ENCODE measurements at places on chromosomes 7 and 10.

DNA sequence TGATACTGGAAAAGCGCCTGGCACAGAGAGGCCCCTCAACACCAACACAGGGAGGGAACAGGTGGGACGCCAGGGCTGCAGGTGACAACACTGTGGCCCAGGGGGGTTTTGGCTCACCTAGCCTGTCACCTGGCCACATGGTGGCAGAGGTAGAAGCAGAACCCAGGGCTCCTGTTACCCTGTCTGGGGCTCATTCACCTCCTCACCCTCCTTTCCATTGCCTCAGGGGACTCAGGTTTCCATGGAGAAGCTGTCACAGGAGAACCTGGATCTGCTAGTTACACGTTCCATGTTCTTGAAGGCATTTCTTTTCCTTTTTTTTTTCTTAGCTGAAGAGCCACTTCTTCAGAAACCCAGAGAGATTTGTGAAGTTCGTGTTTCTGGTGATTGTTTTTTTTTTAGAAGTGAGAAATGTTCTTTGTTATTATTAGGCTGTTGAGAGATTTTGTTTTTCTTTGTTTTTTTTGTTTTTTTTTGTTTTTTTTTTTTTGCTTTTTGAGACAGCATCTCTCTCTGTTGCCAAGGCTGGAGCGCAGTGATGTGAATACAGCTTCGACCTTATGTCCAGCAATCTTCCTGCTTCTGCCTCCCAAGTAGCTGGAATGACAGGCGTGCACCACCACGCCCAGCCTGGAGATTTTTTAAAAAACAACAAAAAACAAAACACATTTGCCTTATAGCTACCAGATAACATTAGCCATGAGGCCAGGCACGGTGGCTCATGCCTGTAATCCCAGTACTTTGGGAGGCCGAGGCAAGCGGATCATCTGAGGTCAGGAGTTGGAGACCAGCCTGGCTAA, 16.0 kb downstream of the DENND2A start:
- no peak for DNase-seq

DNA sequence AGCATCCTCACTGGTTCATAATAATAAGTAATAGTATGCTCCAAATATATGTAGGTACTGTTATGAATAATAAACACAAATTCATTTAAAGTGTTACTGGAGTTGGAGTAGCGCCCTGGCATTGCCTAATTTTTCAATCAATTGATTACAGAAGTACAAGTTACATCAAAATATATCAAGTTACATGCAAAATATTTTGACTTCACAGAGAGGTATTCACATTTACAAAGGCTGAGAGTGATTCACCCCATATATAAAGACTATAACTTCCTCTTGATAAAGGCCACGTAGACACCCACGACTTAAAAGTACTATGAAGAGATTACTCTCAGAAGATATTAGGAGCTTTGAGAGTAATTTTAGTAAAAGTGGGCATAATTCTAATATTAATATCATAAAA, 13.6 kb upstream of the COL17A1 start:
- DNase-seq: no peak

DNA sequence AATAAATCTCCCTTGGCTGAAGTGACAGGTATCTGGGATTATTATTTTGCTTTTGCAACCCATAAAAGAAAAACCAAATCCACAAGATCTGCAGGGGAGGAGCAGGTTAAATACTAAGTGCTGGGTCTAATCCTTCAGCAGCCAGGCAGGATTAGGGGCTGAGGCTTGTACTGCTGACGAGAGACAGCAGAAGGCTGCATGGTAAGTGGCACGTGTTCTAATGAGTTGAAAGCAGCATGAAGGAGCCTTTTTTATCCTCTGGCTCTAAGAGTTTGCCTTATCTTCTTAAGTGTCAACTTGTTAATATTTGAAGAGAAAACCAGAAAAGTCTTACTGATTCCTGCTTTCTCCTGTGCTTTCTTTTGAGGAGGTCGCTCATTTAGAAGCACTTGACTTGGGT, 50.0 kb downstream of the LYZL2 start:
- no peak for DNase-seq

DNA sequence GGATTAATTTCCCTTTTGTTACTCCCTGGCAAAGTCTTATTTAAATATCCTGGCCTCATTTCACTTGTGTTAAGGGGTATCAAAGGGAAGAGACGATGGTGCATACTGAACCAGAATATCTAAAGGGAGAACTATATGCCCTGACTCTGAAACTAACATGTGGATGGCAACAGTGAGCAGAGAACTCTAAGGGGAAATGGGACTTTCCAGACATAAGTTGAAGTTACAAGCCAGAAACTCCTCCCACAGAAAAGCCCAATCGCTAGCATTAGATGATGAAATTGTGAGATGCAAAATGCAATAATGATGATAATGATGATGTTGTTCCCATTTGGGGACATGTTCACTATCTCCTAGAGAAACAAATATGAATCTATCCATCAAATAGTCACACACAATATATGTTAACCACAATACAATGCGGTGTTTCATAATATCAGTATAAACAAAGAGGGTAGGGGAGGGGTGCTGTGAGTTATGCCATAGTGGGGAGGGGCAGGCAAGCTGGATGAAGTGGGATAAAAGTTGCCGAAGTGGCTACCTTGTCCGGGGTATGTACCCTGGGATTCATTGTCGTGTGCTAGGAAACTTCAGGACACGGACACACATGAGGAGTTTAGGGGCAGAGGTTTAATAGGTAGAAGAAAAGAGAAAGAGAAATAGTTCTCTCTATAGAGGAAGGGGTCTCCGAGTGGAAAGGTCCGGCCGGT, 37.1 kb downstream of the TMEM229A start:
- no peak for DNase-seq

GRCh38 chr7:149873970-149874643, 338 bp downstream of the ATP6V0E2 start:
- DNase-seq: no peak

DNA sequence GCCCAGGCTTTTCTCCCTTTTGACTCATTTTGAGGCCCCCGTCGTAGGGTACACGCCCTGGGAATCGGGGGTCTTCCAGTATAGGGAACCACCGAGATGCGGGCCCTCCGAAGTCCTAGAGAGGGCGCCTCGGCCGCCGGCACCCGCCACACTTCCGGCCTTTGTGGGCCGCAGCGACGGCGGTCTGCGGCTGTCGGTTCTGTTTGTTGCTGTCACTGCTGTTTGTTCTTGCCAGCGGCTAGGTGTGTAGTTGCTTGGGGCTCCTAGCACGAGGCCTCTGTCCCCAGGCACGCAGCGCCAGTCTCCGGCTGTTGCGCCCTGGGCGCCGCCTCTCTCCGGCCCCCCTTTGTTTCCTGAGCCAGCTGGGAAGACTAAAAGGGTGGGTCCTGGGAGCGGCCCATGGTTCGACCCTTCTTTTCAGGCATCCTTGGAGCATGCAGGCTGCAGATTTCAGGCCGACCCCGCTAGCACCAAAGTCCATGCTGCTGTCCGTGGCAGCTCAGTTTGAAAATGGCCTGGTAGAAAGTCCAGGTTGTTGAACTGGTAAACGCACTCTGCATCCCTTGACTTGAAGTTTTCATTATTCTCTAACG, 17.8 kb upstream of the ZKSCAN1 start:
- DNase-seq: no peak

GRCh38 chr7:84953234-84953633, 233.6 kb downstream of the SEMA3D start:
- DNase-seq: no peak

DNA sequence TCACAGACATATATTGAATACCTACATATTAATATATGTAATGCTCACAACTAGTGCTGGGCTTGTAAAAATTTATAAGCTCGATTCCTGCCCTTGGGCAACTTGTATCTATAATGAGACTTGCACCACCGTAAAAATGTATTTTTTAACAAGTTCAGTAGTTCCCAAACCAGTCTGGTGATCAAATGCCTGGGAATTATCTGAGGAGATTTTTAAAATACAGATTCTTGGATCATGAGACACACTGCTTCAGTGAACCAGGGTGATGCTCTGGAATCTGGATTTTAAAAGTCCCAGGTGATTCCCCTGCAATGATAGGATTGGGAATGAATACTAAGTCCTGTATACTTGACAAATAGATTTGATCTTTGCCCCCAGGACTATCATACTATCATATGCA, 4.3 kb upstream of the MICU1 start:
- no peak for DNase-seq
